ENCODE measurements at places on chromosomes 2 and 18.

DNA sequence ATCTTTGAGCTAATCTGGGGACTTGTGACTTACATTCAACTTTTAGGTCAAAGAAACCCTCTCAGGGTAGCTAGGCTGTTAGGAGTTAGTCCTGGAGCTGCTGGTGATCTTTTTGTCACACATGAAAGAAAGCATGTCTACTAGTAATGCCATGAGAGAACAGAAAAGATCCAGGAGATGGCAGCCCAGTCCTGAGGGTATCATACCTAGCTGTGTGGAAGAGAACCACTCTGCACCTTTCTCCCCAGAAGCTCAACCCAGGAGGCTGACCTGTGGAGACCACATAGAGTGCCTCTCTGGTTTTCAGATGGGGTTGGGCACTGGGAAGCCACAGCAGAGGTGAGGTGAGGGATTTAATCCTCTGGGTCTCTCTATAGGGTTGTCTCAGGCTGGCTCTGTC is 460.2 kb upstream of the UBE2E3 start:
- no peak for DNase-seq

DNA sequence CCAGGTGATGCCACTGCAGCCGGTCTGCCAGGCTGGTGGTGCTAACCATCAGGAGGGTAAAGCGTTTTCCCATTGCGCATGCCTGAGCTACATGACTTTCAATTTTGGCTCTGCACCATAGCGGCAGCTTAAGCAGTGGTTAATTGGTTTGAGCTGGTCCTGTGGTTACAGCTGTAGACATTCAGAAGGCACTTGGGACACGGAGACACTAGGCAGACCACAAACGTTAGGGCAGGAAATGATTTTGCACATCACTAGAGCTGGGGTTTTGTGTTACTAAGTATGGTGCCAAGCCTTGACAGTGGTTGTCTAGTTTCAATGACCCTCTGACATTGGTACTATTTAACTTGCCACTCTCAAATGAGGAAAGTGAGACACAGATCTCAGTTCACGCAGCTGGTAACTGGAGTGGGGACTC is 28.9 kb upstream of the CNOT11 start:
- no peak for DNase-seq

- DNase-seq, result no peak
Measured at GRCh38 chr18:55320424-55321264, 267.3 kb downstream of the TCF4 start.

DNA sequence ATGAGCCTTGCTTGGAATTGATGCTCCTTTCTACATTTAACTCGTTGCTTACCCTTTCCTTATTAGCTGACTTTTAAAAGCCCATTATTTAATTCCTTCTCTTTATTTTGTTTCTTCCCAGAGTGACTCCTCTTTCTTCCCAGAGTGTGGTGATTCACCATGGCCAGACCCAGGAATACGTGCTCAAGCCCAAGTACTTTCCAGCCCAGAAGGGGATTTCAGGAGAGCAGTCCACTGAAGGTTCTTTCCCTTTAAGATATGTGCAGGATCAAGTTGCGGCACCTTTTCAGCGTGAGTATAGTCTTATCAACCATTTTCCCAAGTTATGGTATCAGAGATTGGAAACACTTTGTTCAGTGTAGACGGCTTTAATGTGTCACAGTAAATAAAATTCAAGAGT is 163.7 kb downstream of the LTBP1 start:
- no peak for DNase-seq

DNA sequence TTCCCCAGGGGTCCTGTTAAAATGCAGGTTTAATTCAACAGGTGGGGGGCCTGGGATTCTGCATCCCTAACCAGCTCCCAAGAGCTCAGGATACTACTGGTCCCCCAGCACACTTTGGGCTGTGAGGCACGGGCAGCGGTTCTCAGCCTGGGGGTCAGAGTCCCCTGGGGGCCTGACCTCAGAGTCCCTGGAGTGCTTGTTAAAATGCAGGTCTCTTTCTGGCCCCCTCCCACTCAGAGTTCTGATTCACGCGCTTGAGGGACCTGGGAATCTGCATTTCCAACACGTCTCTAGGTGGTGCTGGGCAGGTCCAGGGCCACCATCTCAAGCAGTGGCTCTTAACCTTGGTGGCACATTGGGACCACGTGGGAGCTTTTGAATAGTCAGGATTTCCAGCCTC is 2.8 kb upstream of the OTOS start:
- no peak for DNase-seq

DNA sequence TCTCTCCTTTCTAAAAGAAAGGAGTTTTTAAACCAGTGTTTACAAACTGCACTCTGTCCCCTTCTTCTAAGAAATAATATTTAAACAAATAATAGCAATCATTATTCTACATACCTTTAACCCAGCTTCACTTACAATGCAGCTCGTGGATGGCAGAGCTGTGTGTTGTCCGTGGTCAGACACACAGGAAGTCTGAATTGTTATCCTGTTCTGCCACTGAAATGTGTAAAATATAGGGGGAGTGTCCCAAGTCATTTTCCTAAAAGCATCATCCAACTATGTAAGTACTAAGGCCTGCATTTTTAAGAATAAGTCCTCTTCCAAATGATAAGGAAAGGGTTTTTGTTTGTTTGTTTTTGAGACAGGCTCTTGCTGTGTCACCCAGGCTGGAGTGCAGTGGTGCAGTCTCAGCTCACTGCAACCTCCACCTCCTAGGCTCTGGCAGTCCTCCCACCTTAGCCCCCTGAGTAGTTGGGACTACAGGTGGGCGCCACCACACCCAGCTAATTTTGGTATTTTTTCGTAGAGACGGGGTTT is 2.7 kb upstream of the PPP4R1 start:
- no peak for DNase-seq

GRCh38 chr2:11784280-11784679 is 37.8 kb downstream of the LPIN1 start:
- no peak for DNase-seq

DNA sequence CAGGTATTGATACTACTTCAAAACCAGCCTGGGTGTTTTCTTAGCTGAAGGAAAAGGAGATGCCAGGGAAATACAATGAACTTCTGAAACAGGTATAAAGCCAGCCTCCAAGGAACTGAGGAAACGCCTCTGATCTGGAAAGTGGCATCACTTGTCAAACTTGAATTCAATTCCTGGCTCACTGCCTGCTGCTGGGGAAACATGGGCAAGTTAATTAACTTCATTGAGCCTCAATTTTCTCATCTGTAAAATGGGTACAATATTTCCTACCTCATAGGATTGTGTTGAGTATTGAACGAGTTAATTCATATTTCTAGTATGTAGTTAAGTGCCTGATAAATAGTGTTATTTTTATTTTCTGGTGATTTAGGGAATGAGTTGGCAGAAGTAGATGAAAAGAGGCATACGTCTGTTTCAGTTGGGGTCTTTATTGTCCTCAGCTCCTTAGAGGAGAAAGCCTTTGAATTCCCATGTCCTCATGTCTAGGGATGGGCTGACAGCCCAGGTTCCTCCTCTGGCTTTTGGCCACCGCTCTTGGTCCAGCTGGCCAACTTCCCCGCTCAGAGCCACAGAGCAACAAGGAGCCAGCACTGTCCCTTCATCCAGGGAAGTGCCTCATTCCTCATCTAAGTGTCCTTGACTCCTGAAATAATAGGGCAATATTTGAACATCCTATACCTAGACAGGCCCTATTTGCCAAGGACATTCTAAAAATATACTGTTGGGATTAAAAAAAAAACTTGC is 210.5 kb upstream of the GATA6 start:
- no peak for DNase-seq

- DNase-seq, result no peak
Measured at GRCh38 chr2:189013031-189013430, 38.9 kb downstream of the COL3A1 start.

- DNase-seq, result no peak
Measured at GRCh38 chr2:172381275-172382027, 45.9 kb upstream of the ITGA6 start.

DNA sequence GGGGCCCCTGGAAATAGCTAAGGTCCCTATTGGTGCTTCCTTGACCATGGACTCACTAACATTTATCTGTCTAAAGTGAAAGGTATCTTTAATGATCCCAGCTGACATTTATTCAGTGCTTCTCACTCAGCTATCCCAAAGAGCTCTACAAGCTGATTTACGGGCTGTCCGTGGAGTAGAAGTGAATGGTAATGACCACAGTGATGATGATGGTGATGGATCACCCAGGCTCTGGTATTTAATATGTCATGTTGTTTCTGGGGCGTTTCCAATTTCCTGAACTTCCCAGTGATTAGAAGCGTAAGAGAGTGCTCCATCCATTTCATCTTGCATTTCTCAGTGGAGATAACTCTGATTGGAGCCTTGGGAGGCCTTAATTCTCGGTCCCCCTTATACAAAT is 304.3 kb downstream of the HRH4 start:
- no peak for DNase-seq

DNA sequence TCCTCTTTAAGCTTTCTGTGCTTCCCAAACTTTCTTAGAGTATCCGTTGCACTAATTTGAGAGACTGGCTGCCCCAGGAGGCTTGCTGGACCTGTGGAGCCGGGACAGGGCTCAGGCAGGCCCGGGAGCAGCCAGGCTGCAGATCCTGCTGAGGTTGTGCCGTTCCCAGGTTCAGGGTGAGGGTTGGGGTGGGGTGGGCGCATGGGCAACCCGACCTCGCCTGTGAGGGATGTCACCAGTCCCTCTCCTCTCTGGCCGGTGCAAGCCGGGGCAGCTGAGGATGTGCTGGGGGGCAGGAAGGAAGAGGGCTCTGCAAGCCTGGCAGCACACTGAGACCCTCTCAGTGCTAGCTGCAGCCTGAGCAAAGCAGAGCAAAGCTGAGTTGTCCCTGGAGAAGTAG is 57.6 kb downstream of the DYSF start:
- DNase-seq, result no peak

- DNase-seq, result no peak
Measured at GRCh38 chr2:118965737-118966136, 23.7 kb downstream of the MARCO start.

DNA sequence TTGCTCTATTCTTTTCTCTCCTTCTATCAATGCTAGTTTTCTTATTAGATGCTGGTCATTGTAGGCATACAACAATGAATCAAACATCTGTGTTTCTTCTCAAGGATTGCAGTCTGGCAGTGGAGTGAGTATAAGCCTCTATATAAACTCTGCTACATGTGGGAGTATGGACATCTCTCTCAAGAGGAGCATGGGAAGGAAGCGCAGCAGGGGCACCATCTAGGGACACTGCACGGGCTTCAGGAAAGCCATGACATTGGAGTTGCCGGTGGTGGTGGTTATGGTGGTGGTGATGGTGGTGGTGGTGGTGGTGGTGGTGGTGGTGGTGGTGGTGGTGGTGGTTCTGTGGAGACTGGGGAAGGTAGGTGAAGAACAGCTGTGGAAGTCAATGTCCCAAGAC is 462.6 kb downstream of the RNF144A start:
- no peak for DNase-seq

- DNase-seq, result no peak
Measured at GRCh38 chr2:42254186-42254895, 85.2 kb downstream of the EML4 start.

DNA sequence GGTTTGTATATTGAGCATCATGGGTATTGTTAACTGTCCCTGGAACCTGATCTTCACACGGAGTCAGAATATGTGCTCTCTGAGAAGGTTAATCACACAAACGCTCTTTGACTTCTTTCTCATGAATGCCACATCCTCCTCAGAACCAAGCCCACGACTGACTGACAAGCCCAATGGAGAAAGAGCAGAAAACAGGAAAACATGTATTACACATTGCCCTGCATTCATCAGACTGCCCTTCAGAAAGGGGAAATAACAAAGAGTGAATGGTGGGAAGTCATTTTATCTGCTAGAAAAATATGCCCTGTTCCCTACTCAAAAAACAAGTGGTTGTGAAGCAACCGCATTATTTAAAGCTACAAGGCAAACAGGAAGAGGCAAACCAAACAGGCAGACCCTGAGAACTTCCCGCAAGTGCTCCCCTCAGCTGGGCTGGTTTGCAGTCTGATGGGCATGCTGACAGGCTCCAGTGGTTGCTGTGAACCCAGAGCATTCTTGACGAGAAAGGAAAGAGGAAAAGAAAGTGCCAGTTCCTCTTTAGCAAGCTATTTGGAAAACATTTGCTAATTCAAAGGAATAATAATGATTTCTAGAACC is 172.9 kb upstream of the SETBP1 start:
- no peak for DNase-seq

DNA sequence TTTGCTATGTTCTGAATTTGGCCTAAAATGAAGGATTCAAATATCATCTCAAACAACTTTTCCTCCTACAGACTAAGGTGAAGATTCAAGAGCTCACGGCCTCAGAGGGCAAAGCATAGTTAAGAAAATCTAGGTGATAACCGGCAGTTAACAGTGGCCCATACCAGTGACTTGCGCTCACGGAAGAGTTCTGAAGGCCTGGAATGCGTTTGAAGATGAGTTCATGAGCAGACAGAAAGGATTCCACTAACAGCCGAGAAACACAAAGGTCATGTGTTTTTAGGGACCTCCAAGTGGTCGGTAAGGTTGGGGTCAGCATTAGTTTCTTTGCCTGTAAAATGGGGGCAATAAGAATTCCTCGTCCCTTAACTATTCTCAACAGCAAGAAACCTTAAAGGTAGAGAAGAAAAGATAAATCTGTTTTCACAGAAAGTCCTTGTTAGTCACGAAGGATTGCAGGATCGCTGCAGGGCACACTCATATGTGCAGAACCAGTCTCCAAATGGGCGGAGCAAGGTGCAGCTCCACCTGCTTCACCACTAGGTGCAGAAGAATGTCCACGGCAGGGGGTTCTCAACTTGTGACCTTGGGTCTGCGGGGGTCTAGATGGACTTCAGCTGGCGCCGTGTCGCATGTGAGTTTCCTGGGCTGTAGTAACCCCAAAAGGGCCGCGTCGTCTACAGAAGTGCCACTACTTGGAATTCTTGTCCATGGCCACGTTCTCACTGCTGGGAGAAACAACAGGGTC is 708 bp upstream of the RPIA start:
- DNase-seq, result peak; percentile 13

GRCh38 chr2:4914551-4914950 is 777.6 kb upstream of the SOX11 start:
- DNase-seq, result no peak

DNA sequence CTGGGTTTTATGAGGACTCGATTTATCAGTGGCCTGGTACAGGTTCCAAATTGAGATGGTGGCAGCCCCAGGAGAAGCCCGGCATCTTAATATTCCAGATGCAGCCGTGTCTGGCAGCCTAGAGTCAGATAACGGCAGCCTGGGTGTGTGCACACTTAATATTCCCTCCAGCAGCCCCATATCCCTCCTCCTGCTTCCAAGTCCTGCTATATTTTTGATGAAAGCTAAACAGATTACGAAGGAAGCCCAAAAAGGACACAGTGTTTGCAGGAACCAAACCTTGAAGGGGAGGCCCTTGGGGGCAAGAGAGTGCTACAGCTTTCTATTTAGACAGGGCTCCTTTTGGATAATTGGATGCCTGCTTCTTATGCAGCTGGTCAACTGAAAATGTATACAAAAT is 25.1 kb upstream of the ALK start:
- no peak for DNase-seq

- no peak for DNase-seq
Measured at GRCh38 chr2:58870704-58871103, 629.6 kb upstream of the FANCL start.

DNA sequence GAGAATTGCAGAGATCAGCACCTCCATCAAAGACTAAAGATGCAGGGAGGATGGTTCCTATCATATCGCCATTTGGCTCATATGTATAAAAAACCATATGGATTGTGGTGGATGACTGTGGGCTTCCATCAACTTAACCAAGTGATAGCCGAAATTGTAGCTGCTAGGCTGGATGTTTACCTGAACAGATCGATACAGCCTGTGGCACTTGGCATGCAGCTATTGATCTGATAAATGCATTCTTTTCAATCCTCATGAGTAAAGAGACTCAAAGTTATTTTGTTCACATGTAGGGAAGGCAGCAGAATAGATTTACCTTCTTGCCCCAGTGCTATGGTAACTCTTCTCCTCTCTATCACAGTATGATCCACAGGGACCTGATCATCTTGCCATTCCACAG is 18.5 kb downstream of the CHCHD5 start:
- DNase-seq, result no peak
